ENCODE measurements at places on chromosomes 6 and 20.

- DNase-seq: peak; percentile 82
Measured at GRCh38 chr6:44257025-44257752, at the start of gene SLC35B2. Gene SLC35B2 (minus strand): TSS chr6:44257528. CDS start chr6:44257410, 118 bp downstream.

- DNase-seq: no peak
Measured at GRCh38 chr6:81683912-81684311, 68.6 kb downstream of the TENT5A start.

DNA sequence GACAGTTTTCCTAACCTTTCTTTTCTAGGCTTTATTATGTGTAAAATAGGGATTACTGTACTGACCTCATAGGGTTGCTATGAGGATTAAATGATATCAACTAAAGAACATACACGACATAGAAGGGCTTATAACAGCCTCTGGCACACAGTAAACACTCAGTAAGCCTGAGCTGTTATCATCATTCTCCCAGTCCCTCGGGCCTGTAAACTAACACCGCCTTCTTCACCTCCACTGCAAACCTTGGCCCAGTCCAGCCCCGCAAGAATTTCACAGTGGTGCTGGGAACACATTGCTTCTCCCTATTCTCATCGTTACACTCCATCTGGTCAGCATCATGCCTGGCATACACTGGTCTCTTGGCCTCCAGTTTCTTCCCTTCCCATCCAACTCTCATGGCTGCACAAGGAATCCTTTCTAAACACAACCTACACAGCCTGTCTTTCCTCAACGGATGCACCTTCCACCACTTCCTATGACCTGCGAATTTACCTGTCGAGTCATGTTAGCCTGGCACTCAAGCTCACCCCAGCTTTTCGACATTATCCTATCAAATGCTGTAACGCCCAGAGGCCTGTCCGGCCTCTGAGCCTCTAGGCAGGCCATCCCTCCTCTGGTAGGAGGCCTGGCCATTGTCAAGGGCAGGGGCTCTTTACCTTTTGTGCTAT is 92.1 kb downstream of the FYN start:
- DNase-seq: no peak

- no peak for DNase-seq
Measured at GRCh38 chr6:10146715-10147451, 268.0 kb downstream of the TFAP2A start.

GRCh38 chr20:44768256-44768655 is 22.6 kb downstream of the KCNK15 start:
- no peak for DNase-seq

DNA sequence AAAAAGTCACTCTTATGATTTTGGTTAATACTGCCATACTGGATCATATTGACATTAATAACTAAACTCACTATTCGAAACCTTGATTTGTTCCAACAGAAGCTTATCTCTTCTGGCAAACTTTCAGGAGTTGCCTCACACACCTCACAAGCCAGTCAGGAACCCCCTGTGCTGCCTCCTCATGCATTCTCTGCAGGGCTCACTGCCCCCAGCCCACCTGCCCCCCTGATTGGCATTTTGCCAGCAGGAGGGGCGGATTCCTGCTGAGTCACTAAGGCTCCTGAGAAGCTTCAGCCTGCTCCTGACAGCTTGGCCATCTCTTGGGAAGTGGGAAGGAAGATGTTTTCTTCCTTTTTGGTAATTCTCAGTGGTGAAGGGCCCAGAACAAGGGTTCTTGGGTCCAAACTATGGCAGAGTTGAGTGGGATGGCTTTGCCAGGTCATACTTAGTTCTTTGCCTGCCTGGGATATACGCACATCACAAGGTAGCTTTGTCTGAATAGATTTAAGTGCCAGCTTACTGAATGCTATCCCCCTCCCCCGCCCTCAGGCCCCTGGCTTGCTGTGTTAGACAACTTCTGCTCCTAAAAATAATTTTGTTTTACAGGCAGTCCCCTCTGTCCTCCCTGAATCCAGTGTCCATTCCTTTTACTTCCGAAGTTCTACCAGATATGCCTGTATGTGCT is 31.4 kb downstream of the SLC35F1 start:
- no peak for DNase-seq

DNA sequence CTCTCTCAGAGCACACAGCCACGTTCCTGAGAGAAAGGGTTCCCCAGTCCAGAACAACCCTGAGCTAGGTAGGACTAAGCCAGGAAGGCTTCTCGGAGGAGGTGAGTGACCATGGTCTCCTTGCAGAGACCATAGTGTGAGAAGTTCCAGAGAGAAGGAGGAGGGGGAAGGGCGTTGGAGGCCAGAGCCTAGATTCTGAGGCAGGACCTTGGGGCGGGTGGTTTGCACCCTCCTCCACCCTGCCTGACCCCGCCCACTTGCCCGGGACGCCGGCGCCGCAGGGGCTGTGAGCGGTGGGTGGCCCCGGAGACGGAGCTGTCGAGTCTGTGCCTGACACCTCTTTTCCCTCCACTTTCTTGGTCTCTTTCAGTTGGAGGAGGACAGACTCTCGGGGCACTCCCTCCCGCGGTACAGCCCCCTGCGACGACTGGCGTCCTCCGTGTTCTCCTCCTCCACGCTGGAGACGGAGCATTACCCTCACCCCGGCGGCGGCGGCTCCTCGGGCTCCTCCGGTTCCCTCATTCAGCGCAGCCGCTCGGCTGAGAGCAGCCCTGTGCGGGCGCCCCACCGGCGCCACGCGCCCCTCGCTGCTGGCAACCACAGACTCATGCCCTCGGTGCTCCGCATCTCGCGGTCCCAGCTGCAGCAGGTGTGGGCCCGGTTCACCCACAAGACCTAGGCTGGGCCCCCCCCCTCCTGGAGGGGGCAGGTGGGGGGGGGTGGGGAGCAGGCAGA is 26.2 kb downstream of the TTBK1 start:
- peak; percentile 43 for DNase-seq

- no peak for DNase-seq
Measured at GRCh38 chr20:46031701-46032254, 2.8 kb downstream of the SLC12A5 start.

- no peak for DNase-seq
Measured at GRCh38 chr20:14583413-14583812, 246.0 kb upstream of the FLRT3 start.

GRCh38 chr6:45637611-45638257 is 260.0 kb upstream of the SUPT3H start:
- DNase-seq: no peak

- no peak for DNase-seq
Measured at GRCh38 chr6:4313044-4313686, 177.8 kb upstream of the ECI2 start.

- DNase-seq: no peak
Measured at GRCh38 chr6:134363323-134364039, 45.6 kb upstream of the SGK1 start.

DNA sequence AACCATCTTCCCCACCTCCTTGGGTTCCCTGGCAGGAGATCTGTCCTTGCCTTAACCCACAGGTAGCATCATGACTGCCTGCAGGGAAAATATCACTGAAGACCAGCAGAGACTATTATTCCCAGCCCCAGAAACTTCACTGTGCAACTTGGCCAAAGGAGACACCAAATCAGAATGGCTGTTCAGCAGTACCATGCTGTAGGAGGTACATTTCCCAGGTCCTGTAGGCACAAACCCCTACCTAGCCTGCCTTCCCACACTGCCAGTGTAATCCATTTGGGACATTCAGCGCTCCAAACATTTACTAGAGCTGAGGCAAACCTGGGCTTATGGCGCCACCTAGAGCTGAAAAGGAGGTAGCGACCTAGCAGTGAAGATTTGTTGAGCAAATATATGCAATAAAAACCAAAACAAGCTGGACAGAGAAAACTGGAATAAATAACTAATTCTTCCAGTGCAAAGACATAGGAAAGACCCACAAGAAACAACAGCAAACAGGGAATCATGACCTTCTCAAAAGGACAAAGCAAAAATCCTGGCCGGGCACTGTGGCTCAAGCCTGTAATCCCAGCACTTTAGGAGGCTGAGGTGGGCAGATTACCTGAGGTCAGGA is 60.3 kb downstream of the VTA1 start:
- DNase-seq: peak; percentile 23

DNA sequence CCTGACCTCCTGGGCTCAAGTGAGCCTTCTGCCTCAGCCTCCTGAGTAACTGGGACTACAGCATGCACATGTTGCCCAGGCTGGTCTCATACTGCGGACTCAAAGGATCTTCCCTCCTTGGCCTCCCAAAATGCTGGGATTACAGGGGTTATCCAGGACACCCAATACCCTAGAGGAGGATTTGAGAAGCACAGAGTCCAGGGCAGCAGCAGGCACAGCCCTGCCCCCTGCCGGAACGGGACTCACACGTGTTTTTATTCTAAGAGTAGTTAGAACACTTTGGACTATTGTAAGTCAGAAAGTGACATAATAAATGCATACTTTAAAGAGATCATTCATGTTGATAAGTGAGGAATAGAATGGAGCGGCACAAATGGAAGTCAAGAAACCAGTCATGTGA is 80.2 kb downstream of the C6orf118 start:
- no peak for DNase-seq

- DNase-seq: no peak
Measured at GRCh38 chr6:63745784-63746183, 110.2 kb downstream of the PHF3 start.

GRCh38 chr6:156256161-156256560 is 521.0 kb upstream of the ARID1B start:
- peak; percentile 12 for DNase-seq

GRCh38 chr6:155232848-155233247 is 31.0 kb upstream of the CLDN20 start:
- DNase-seq: no peak

GRCh38 chr20:42795111-42795695 is 394.5 kb downstream of the PTPRT start:
- DNase-seq: no peak

DNA sequence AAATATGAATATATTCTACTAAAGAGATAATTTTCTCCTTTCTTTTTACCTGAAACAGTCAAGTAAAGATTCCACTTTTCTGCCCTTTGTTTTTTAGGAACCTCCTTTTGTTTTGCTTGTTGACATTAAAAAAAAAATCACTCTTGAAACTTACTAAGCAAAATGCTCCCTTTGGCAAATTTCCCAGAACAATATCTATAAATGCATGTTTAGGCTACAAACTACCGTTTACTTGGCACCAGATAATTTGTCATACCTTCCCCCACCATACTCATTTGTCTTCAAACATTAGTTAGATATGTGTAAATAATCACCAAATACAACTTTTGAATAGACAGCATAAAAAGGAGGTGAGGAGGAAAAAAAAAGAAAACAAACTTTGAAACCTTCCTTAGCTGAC is 604.7 kb downstream of the RFPL4B start:
- no peak for DNase-seq

DNA sequence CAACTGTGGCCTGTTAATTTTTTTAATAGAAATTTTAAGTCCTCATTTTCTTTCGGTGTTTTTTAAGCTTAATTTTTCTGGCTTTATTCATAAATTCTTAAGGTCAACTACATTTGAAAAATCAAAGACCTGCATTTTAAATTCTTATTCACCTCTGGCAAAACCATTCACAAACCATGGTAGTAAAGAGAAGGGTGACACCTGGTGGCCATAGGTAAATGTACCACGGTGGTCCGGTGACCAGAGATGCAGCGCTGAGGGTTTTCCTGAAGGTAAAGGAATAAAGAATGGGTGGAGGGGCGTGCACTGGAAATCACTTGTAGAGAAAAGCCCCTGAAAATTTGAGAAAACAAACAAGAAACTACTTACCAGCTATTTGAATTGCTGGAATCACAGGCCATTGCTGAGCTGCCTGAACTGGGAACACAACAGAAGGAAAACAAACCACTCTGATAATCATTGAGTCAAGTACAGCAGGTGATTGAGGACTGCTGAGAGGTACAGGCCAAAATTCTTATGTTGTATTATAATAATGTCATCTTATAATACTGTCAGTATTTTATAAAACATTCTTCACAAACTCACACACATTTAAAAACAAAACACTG is 10.1 kb downstream of the HFE start:
- DNase-seq: peak; percentile 61

DNA sequence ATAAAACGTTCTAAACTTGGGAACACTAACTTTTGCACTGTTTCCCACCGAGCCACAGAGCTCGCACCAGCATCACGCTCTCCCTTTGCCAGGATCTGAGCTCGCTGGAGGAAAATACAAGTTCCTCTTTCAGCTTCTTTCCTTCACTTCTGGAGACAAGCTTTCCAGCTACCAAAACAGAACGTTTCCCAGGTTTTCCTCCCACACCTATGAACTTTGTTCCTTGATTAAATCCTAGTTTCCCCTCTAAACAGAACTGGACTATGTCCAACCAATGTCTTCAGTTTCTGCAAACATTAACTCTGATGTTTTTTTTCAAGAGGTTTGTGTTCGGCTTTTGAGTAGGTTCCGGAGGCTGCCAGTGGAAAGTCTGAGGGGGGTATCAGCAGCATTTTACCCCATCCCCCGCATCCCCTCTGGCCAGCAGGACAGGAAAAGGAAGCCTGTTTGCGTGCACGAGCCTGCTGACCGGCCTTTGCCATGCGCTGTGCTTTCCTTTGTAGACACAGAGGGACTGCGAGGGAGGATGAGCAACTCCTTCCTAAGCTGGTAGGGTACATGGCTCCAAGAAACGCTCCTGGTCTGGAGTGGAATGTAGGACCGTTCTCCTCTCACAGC is 135.5 kb downstream of the LY86 start:
- no peak for DNase-seq

DNA sequence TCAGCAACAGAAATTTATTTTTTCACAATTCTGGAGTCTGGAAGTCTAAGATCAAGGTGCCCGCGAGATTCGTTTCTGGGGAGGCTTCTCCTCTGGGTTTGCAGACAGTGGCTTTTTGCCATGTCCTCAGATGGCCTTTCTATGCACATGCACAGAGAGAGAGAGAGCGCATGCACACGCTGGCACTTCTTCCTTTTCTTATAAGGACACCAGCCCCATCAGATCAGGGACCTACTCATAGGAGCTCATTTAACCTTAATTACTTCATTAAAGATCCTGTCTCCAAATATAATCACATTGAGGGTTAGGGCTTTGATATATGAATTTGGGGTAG is 260.7 kb upstream of the PLCB4 start:
- DNase-seq: no peak

DNA sequence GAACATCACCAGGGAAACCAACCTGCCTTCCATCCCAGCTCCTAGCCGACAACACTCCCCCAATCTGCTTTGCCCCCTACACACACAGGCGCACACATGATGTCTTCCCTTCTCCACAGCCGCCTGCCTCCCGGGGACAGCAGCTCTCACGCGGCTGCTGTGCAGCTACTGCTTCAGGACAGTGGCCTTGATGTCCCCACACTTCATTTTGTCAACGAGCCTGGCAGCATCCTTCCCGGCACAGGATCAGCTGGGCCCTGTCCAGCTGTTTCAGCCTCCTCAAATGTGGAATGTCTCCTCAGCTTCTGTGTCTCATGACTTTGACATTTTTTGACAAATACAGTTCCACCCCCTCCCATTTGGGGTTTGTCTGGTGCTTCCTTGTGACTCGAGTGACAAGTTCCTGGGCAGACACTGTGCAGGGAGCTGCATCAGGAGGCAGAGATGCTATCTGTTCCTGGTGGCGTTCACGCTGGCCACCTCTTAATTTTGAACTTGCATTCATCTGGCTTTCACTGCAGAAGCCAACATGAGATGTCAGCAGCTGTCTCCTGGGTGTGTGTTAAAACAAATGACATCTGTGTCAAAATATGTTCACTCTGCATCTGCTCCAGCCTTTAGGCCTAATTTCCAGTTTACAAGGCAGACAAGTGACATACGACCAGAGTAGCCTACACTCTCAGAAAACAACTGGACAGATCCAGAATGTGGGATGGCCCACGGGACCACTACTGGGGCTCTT is 57.2 kb downstream of the GINS1 start:
- no peak for DNase-seq
